ENCODE measurements at places on chromosomes 7 and 10.

GRCh38 chr10:114544045-114544659 is 113.9 kb downstream of the ABLIM1 start:
- DNase-seq, result no peak

GRCh38 chr10:43265799-43266721 is 805 bp downstream of the RASGEF1A start:
- DNase-seq, result peak; percentile 99

GRCh38 chr10:17737027-17737965 is 14.7 kb upstream of the TMEM236 start:
- DNase-seq, result no peak

DNA sequence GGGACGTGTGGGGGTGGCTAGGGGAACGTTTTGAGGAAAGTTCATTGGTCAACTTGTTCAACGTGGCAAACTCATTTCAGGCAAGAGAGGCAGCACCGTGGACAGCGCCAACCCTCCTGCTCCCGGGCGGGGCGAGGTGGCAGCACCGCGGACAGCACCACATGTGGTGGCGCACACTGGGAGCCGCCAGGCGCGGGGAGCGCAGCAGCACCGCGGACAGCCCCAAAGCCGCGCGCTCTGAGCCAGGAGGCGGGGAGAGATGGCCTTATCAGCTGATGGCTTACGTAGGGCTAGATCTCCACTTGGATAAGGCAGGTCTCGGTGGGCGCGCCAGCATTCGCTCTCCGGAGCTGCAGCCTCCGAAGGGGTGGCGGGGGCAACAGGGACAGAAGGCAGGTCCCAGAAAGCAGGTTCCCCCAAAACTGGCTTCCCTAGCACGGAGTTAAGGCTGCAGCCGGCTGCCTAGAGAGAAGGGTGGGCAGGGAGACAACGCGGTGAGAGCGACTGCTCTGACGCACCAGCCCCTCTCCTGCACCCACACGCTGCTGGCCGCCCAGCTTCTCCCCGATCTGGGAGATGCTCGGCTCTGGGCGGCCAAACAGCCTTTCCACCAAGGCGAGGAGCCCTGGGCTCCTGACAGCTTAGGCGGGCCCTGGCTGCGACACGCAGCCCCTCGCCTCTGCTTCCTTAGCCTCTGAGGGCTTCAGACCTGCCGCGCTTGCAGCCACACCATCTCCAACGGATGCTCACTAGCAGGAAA is at the start of gene HTR5A:
Gene HTR5A, plus strand, starts transcription at position 333 of the 760 bp plus-strand sequence. CDS start 576 bp downstream, outside the sequence.
- peak; percentile 81 for DNase-seq

DNA sequence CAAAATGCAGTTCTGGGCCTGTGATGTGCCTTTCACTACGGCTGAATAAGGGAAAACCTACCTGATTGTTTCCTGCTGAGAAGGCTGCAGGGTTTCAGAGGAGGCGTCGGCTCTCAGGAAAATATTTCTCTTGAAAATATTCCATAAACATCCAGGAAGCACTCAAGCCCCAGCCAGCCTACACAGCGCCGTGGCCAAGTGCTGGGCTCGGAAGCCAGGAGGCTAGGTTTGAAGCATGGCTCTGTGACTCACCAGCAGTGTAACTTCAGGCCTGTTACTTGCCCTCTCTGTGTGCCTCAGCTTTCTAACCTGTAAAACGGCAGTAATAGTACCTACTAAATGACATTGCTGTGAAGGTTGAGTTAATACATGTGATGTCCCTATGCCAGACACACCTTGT is 399.1 kb downstream of the GATA3 start:
- DNase-seq, result no peak
